ENCODE measurements at places on chromosomes 13 and 19. TPM values are rescaled to one million over a fixed set of nuclear protein-coding genes. Genes with fewer than 3 reads are reported as not detected.
A peak's percentile ranks its signal among the peaks of the same experiment; 100 is the strongest.

DNA sequence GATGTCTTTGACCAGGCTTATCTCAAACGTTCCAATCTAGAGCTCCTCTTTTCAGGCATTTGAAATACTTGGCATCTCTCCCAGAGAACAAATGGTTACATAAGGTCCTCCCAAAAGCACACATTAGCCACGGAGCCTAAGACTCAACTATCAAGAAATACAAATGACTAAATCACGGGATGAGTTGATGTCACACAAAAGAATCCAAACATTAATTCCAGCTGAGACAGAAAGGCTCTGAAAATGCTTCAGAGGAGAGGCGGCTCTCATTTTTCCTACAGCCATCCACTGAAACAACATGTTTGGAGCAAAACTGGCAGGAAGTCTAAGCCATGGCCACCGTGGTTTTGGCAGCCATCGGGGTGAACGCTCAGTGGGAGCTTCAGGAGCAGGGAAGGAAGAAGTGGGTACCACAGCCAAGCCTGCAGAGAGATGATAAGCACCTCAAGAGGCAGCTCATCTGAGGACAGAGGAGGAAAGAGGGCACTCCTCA is 122.5 kb downstream of the STK24 start:
- DNase-seq: peak; percentile 53
- H3K4me3 ChIP-seq: no peak overlapping the region
- H3K36me3 ChIP-seq: no peaks in the 10 kb centered on the region
- H3K4me1 ChIP-seq: peaks cover 10% of the 10 kb centered on the region
- peak overlapping the region; percentile 52 for H3K27ac ChIP-seq

MBOAT7 gene
- total RNA-seq: 41.8 TPM

- no peaks in the 10 kb centered on the region for H3K36me3 ChIP-seq
- no peak overlapping the region for H3K4me3 ChIP-seq
- peaks cover 18% of the 10 kb centered on the region for H3K4me1 ChIP-seq
- DNase-seq: no peak
- H3K27me3 ChIP-seq: no peaks in the 10 kb centered on the region
- H3K27ac ChIP-seq: peak overlapping the region; percentile 81
These were observed 42.3 kb upstream of the MEDAG start for GRCh38 chr13:30863796-30864195.

EPS8L1 gene
- 9.5 TPM for total RNA-seq

- no peak overlapping the region for H3K4me3 ChIP-seq
- H3K27ac ChIP-seq: no peak overlapping the region
- no peaks in the 10 kb centered on the region for H3K4me1 ChIP-seq
- no peaks in the 10 kb centered on the region for H3K27me3 ChIP-seq
These were observed 107.5 kb downstream of the PCDH17 start for GRCh38 chr13:57739089-57739488.

TSSK6 gene
- total RNA-seq: 0.95 TPM

GRCh38 chr13:79282976-79283375 is 123.1 kb downstream of the RBM26 start:
- no peaks in the 10 kb centered on the region for H3K36me3 ChIP-seq
- no peak overlapping the region for H3K27ac ChIP-seq
- no peak overlapping the region for H3K4me3 ChIP-seq

- H3K4me3 ChIP-seq: no peak overlapping the region
- H3K4me1 ChIP-seq: no peaks in the 10 kb centered on the region
- H3K27ac ChIP-seq: no peak overlapping the region
- H3K36me3 ChIP-seq: no peaks in the 10 kb centered on the region
- no peak for DNase-seq
- no peaks in the 10 kb centered on the region for H3K27me3 ChIP-seq
These were observed 383.6 kb downstream of the SLITRK1 start for GRCh38 chr13:83498481-83499190.

GJA3 gene
- 0.20 TPM for total RNA-seq

DNA sequence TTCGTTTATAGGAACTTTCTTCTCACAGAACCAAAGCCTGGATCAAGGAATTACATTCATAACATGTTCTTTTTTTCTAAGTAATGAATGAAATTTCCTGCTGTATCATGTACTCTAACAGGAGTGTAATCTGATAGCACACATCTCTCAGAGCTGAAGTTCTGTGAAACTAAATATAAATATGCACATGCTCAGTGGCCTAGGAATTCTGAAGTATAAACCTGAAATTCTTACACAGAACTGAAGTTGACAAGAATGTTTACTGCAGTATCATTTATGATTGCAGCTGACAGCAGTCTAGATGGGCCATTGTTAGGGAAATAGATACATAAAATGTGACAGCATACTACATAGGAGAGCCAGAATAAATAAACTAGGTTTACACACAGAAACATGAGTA is 54.5 kb downstream of the USP12 start:
- H3K27me3 ChIP-seq: no peaks in the 10 kb centered on the region
- H3K36me3 ChIP-seq: no peaks in the 10 kb centered on the region
- no peak for DNase-seq
- H3K27ac ChIP-seq: no peak overlapping the region
- H3K4me1 ChIP-seq: peaks cover 6% of the 10 kb centered on the region
- no peak overlapping the region for H3K4me3 ChIP-seq

DNA sequence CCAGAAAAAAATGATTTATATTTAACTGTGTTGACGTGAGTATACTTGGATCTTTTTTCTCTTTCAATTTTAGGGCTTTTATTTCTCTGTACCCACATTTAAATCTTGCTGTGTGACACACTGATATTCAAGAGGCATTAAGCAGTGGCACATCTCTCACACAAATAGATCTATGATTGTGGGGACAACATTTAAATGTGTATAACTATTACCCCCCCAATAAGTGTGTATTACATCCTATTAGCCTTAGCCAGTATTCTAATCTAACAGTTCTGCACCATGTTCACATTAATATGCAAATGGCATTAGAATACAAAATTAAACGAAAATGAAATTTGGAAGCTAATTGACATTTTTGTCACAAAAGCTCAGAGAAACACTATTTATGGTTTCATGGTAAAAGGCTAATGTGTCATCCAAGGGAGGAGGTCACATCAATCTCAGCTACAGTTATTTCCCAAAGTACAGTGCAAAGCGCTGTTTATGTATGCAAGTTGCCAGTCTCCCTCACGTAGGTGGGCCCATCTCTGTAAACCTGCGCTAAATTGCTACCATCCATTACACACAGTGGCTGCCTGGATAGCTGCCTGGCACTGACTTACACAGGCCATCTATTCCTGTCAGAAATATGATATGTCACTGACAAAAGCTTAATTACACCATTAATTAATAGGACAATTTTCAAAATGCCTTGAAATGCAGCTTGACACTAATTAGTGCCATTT is 984.7 kb upstream of the PCDH9 start:
- H3K4me1 ChIP-seq: no peaks in the 10 kb centered on the region
- no peak for DNase-seq
- no peaks in the 10 kb centered on the region for H3K36me3 ChIP-seq

- H3K27ac ChIP-seq: no peak overlapping the region
- no peaks in the 10 kb centered on the region for H3K27me3 ChIP-seq
- H3K4me3 ChIP-seq: no peak overlapping the region
- DNase-seq: no peak
- H3K4me1 ChIP-seq: no peaks in the 10 kb centered on the region
- no peaks in the 10 kb centered on the region for H3K36me3 ChIP-seq
These were observed 98.5 kb upstream of the PABPC3 start for GRCh38 chr13:24997367-24997967.

GRCh38 chr13:32889986-32890565 is 126.1 kb upstream of the KL start:
- no peaks in the 10 kb centered on the region for H3K36me3 ChIP-seq
- DNase-seq: no peak
- no peaks in the 10 kb centered on the region for H3K27me3 ChIP-seq
- H3K4me3 ChIP-seq: no peak overlapping the region

ZNF773 gene
- total RNA-seq: 11.0 TPM

DNA sequence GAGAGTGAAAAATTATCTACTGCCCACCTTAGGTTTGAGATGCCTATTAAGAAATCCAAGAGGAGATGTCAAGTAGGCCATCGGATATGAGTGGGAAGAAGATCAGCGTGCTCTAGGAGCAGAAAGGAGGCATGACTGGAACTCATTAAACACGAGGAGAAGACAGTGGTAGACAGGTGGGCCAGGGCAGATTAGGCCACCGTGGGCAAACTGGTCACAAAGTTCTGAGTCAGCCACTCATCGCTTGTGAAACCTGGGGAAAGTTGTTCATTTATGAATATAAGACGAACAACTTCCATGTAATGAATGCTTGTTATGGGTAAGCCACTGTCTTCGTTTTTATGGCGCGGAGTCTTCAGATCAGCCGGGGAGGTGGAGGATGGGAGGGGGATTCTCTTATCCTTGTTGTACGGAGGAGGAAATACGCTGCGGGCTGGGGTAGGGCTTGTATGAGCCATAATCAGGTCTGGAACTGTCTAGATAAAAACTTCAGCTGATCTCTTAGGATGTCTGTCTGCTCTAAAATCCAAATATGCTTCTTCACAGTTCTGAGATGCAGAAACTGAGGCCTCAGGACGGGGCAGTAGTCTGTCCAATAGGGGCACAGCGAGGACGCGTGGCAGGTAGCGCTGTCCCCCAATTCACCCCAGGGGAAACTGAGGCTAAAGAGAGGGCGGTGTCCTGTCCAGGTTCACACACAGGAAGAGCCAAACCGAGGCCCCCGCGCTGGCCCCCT is 1.1 kb upstream of the ZNF444 start:
- peaks cover 4% of the 10 kb centered on the region for H3K4me1 ChIP-seq
- no peaks in the 10 kb centered on the region for H3K27me3 ChIP-seq
- DNase-seq: no peak
- H3K27ac ChIP-seq: peak overlapping the region; percentile 26

PSMC4 gene
- total RNA-seq: 68.2 TPM
